Thoracic aorta (tissue), 2 donors: ENCODE measurements at places on chromosomes 2 and 18. TPM values are rescaled to one million over a fixed set of nuclear protein-coding genes. Genes with fewer than 3 reads are reported as not detected.
A peak's percentile ranks its signal among the peaks of the same experiment; 100 is the strongest.

GRCh38 chr2:239724194-239724849, 300.8 kb downstream of the NDUFA10 start:
- DNase-seq, result no peak
- no peaks in the 10 kb centered on the region for H3K27me3 ChIP-seq

The EFR3B gene
- total RNA-seq, result 0.81 TPM

DNA sequence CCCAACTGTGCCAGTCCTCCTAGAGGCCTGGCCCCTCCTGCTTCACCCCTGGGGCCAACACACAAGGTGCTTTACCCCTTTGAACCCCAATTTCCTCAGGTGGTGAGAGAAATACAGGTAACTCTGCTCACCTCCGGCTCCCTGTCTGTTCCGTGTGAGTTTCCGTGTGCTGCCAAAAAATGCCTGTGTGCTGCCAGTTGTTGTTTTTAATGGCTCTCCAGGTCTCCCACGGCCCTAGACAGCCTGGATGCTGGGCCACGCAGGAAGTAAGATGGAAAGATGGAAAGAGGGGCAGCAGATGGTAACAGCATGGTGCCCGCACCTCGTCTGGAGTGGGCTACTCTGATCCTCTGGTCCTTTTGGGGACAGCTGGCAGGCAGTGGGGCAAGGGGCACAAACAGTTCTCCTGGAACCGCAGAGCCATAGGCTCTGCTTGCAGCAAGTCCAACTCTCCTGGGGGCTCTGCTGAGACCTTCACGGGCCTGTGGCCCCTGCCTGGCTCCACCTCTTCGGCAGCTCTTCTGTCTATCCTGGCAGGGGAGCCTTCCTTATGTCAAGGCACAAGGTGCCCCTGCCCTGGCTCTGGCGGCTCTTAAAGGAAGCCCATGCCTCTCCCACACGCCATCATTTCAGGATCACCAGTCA, 4.3 kb upstream of the ARHGEF4 start:
- no peaks in the 10 kb centered on the region for H3K27me3 ChIP-seq
- no peak for DNase-seq
- H3K36me3 ChIP-seq, result no peaks in the 10 kb centered on the region
- no peaks in the 10 kb centered on the region for H3K4me1 ChIP-seq

DNA sequence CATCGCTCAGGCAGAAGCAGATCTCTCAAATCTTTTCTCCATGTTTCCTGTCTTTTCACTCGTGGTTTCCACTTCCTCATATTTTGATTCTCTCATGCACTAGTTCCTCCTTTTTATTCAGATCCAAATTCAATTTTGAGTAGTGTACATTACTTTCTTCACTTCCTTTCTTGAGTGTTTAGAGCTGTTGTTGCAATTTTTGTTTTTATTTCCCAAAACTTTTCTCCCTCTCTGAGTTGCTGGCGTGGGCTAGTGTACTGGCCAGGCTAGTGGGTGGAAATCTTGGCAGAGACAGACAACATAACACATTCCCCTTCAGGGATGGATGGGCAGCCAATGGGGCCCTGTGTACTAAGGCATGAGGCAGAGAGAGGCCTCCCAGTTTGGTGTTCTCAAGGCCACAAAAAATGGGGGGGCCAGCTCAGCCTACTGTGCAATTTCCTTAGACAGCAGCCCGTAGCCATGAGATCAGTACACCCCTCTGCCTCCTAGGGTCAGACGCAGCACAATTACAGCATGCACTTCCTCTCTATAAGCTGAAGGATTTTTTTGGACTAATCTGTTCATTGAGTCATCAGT, 145.1 kb upstream of the PID1 start:
- peak overlapping the region; percentile 16 for H3K4me3 ChIP-seq
- H3K27me3 ChIP-seq, result no peaks in the 10 kb centered on the region
- peaks cover 95% of the 10 kb centered on the region for H3K4me1 ChIP-seq
- peak overlapping the region; percentile 85 for H3K27ac ChIP-seq
- peak; percentile 59 for DNase-seq

DNA sequence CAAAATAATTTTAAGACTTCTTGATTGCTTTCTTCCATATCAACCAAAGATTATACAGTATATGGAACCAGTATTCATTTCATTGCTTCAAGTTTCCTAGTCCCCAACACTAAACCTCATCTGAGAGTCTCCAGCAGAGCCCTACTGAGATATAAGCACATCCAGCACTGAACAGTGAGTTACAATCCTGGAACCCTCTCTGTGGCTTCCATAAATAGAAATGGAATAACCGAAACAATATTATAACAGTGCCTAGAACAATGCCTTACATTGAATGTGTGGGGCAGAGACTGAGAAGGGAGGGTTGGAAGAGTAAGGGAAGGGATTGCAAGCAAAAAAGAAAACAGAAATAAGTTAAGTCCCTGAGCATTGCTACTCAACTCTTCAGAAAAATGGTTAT, 18.9 kb downstream of the AAK1 start:
- peaks cover 21% of the 10 kb centered on the region for H3K4me1 ChIP-seq
- no peak for DNase-seq
- no peaks in the 10 kb centered on the region for H3K27me3 ChIP-seq
- H3K36me3 ChIP-seq, result no peaks in the 10 kb centered on the region

DNA sequence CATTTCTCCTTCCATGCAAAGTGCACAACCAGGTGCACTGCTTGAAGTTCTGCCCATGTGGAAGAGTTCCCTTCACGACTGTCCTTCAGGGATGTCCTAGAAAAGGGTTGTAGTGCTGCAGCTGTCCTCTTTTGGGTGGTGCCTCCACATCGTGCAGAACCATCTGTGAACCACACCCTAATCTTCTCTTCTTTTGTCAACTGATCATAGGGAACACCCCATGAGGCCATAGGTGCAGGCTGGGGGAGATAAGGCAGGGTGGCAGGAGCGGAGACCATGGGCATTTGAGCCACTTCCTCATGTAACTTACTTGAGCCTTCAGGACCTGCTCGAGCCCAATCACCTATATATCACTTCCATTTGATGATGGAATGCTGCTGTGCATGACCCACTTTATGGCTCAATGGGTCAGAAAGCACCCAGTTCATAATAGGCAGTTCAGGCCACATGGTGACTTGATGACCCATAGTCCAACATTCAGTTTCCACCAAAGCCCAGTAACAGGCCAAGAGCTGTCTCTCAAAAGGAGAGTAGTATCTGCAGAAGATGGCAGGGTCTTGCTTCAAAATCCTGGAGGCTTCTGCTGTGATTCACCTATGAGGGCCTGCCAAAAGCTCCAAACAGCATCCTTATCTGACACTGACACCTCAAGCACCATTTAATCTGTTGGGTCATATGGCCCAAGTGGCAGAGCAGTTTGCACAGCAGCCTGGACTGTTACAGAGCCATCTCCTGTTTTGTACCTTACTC, 84.7 kb upstream of the CYRIA start:
- H3K4me3 ChIP-seq, result no peak overlapping the region
- no peak for DNase-seq
- no peak overlapping the region for H3K27ac ChIP-seq
- no peaks in the 10 kb centered on the region for H3K36me3 ChIP-seq
- no peaks in the 10 kb centered on the region for H3K4me1 ChIP-seq
- H3K27me3 ChIP-seq, result no peaks in the 10 kb centered on the region

The OTOS gene
- not detected for total RNA-seq

GRCh38 chr2:150483532-150483931, 3.9 kb downstream of the RND3 start:
- no peak for DNase-seq
- peaks cover 64% of the 10 kb centered on the region for H3K4me1 ChIP-seq
- H3K27me3 ChIP-seq, result no peaks in the 10 kb centered on the region
- no peak overlapping the region for H3K4me3 ChIP-seq

The TACR1 gene
- total RNA-seq, result 3.9 TPM

GRCh38 chr2:3827673-3828575, 124.5 kb downstream of the DCDC2C start:
- H3K27me3 ChIP-seq, result no peaks in the 10 kb centered on the region
- H3K4me3 ChIP-seq, result no peak overlapping the region
- no peak overlapping the region for H3K27ac ChIP-seq
- no peaks in the 10 kb centered on the region for H3K4me1 ChIP-seq

DNA sequence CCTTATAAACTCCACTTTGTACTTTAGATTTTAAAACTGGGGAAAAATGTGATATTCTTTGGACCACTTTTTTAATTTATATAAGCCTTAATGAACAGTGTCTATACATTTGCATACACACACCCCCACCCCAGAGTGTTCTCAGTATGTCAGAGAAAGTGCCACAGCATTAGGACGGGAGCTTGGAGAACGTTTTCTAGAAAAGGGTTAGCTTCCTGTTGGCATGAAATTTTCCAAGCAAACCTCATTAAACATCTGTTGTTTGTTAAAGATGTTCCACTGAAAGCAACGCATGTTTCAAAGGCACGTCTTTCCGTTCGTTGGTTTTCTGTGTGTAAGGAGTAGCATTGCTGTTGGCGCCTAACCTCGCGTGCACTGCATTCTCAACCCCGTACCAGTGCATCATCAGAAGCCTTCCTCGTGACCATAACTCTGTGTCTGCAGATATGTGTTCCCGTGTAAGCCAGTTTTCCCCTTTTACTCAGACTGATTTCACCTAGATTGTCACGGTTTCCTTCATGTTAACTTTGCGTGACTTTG, 228.5 kb downstream of the ALPK2 start:
- DNase-seq, result no peak
- no peak overlapping the region for H3K4me3 ChIP-seq
- H3K4me1 ChIP-seq, result no peaks in the 10 kb centered on the region
- H3K36me3 ChIP-seq, result no peaks in the 10 kb centered on the region
- no peak overlapping the region for H3K27ac ChIP-seq
- H3K27me3 ChIP-seq, result no peaks in the 10 kb centered on the region

- DNase-seq, result no peak
- H3K36me3 ChIP-seq, result no peaks in the 10 kb centered on the region
- H3K4me3 ChIP-seq, result no peak overlapping the region
- no peak overlapping the region for H3K27ac ChIP-seq
These were observed 5.7 kb upstream of the TET3 start for GRCh38 chr2:73979021-73979420.

The ERMN gene
- 1.3 TPM for total RNA-seq

DNA sequence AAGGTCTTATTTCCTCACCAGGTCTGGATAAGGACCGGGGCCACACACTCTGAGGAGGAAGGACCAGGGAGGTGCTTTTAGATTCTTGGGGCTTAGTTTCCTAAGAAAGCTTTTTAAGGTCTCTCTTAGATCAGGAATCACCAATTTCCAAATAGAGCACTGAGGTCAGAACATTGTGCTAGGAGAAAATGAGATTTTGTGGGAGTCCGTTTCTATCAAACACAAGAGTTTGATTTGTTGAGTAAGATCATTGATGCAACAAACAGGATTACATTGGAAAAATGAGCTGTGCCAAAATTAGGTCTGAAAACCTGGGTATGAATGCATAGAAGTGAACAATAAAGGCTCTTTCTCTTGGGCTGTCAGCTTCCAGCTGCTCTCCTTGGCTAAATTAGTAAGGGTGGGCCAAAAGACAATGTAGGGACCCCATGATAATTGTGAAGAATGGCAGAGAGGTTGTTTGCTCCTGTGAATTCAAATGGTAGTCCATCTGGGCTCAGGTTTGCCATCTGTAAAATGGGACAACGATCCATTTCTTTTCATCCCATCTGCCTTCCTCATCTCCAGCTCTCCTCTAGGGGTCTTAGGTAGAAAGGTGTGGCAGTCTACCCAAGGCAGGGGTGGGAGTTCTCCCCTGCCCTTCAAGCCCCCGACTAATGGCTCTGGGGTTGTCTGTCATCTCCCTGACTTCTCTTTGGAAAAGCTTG, 20.0 kb downstream of the IGFBP2 start:
- H3K4me3 ChIP-seq, result no peak overlapping the region
- peaks cover 50% of the 10 kb centered on the region for H3K4me1 ChIP-seq
- no peak for DNase-seq
- H3K27me3 ChIP-seq, result no peaks in the 10 kb centered on the region
- peak overlapping the region; percentile 69 for H3K27ac ChIP-seq
- no peaks in the 10 kb centered on the region for H3K36me3 ChIP-seq

DNA sequence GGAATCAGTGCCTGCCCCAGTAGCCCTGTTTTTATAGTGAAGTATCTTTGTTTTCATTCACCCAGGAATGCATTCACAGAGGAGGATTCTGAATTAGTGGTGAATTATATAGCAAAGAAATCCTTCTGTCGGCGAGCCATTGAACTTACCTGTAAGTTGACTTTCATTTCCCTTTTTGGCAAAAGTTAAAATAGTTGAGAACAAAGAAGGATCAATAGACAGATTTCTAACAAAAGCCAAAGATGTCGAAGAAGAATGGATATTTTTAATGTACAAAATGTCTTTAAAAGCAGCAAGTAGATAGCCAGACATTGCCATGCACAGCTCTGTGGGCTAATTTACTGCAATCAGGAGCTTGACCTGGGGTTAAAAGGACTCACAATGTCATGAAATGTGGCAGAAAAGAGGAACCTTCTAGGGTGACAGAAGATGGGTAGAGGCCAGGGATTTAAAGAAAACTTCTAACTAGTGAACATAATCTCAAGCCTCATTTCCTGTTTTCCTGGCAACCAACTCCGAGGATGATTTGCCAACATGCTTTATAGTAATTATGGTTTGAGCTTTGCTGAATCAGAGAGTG, 53.8 kb upstream of the TMEM87B start:
- H3K4me1 ChIP-seq, result peaks cover 4% of the 10 kb centered on the region
- H3K4me3 ChIP-seq, result no peak overlapping the region
- no peak for DNase-seq
- no peaks in the 10 kb centered on the region for H3K27me3 ChIP-seq

DNA sequence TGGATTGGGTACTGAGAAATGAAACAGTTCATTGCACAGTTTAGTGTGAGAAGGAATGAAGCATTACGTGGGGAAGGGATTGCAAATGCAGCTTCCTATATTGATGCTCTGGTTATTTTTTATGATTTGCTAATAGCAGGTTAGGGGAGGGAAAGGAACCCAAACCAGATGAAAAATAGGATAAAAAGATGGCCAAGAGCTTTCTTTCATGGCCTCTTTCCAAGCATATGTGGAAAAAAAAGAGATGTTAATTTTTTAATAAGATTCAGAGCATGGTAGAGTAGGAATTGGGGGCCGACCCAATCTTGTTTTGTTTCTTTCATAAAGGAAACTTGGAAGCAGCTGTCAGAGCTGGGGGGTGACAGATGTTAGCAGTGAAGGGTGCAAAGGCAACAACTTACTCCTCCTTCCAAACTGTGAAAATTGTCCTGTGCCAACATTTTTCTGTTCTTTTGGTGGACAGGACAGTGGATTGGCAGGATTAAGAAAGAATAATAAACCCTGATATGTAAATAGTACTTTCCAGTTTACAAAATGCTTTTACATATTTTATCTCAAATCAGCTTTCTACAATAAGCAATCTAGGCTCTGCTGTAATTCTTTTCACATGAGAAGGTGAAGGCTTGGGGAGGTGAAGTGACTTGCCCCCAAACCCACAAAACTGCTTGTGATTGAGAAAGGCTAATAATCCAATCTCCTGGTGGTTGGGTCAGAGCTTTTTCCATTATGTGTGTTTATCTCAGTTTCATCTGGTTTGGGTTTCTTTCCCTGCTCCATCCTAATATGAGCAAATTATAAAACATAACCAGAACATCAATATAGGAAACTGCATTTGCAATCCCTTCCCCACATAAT, 270.1 kb downstream of the ETAA1 start:
- H3K4me1 ChIP-seq, result peaks cover 43% of the 10 kb centered on the region
- H3K27ac ChIP-seq, result peak overlapping the region; percentile 1
- no peaks in the 10 kb centered on the region for H3K27me3 ChIP-seq
- no peaks in the 10 kb centered on the region for H3K36me3 ChIP-seq
- DNase-seq, result no peak
